ENCODE measurements at places on chromosomes 4 and X.

DNA sequence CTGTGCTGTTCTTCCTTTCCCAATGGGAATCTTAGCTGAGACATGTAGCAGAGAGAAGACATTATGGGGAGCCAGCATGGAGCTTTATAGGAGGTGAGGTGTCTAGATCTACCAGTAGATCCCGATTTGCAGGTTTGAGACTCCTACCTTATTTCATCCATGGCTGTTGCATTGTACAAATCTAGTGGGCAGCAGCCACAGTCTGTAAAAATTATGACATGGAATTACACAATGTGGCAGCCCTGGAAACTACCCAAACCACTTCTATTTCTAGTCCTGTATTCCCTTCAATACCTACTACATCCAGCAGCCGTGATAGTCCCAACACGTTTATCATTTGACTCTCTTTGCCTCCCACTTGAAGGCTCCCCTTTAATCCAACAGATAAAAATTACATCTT is 8.1 kb downstream of the ATP7A start:
- no peak for DNase-seq

DNA sequence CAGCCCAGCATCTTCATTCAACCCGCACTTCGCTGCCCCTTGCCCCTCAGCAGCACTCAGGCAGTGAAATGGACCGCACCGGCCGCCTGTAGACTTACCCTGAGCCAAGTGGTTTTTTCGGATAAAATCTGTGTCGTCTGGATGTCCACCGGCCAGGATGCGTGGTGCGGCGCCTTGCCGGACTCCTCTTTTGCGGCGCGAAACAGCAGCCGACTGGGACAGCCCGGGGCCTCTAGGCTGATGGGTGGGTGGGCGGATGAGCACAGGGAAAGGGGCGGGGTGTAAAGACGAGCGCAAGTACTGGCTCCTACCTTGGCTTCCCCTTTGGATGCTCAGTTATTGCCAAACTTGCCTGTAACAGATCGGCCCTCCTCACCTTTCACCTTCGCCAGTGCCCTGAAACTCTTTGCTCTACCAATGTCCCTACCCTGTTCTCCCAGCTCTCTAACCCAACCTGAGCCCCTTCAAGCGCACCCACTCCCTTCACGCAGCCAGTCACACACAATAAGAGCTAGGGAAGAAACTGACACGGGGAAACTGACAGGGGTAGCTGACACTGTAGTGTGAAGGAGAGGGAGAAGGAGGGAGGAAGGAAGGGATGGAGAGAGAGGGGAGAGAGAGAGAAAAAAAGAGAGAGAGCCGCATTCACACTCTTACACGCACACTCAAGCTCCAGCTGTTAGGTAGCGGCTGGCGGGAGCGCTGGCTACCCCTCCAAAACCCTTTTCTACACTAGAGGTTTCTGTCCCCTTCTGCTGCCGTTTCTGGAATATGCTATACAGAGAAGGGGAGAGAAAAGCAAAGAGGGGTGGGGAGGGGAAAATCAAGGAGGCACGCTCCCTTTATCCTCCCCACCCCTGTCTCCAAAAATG is 559 bp downstream of the TRPC5 start:
- no peak for DNase-seq

DNA sequence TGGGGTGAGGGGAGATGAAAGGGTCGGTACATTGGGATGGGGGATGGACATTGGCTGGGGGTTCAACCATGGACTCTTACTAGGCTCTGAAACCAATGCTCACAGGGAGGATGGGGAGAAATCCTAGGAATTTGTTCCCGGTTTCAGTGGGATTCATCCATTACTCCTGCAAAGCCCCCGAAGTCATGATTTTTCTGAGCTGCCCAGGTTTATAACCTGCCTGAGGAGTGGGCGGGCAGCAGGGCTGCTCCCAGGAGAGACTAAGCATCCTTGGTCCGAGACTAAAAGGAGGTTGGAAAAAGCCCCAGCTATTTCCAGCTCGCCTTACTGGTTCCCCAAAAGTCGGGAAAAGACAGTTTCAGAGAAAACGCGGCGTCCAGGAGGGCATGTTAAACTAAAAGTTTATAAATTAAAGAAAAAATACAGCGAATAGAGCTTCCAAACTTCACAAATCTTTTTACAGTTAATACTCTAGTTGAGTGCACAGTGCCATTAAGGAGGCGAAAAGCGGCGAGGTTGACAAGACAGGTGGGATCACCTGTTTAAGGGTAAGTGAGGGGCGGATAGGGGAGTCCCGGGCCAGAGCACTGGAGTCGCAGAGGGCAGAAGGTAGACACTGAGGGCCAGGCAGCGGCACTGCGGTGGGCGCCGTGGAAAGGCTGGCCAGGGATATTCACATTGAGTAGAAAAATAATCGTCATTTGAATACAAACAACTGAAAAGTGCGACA is 3.7 kb downstream of the NKX3-2 start:
- DNase-seq = no peak

DNA sequence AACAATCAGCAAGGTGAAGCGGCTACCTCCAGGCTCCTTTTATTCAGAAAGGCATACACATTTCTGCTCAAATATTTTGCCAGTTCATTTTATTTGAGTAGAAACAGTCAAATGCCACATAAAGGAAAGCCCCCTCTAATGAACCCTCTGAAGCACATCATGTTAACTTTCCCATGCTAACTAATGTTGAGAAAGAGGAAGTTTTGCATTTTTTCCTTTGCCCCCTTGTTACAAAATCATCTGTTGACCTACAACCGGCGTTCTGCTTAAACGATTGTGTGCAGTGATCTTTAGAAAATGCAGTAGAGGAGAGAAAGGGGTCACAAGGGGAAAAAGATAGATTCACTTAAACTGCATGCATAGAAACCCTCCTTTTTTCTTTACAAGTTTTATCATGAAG is 25.2 kb upstream of the ATXN3L start:
- DNase-seq = no peak
